ENCODE measurements at places on chromosomes 16 and 17.

DNA sequence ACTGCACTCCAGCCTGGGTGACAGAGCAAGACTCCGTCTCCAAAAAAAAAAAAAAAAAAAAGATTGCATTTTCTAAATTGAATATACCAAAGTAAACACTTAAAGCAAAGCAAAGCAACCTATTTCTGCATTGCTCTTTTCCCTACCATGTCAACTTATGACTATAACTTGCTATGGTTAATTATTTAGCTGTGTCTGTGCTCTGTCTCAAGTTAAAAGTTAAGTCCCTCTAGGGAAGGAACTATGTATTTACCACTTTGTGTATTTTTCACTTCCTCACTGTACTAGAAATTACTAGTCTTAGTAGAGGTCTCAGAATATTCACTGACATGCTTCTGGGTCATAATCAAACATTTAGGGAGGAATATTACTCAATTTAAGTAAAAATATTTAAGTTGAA, 711.7 kb upstream of the SOX9 start:
- no peak for DNase-seq

DNA sequence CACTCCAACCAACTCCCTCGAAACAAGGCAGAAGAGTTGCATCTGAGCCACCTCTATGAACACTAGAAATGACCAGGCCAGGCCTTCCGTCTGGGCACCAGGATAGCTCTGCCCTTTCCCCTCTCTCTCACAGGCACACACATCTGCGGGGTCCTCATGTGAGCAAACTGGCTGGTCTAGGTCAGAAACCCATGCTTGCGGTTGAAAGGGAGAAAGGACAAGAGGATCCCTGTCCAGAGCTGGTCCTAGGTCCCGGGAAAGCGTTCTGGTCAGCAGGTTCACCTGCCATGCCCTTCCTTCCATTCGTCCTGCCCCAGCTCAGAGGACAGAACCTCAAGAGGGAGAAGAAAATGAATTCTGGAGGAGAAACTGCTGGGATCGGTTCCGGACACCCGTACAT, 2.7 kb downstream of the MNT start:
- DNase-seq, result no peak

- DNase-seq, result no peak
These were observed 6.9 kb upstream of the C16orf78 start for GRCh38 chr16:49366669-49367068.

DNA sequence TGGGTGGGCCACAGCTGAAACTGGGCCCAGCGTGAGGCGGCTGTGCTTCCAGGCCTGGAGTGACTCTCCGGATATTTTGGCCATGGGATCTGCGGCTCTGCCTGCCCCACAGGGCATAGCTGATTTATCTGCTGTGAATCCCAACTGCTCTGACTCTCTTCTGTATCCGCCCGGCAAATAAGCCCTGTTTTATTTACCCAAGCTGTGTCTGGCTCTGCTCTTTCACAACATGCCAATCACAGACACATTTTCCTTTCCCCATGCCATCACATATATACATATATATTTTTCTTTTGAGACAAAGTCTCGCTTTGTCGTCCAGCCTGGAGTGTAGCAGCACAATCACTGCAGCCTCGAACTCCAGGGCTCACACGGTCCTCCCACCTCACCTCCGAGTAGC, 33.3 kb downstream of the GTF3C1 start:
- no peak for DNase-seq

GRCh38 chr17:82101767-82102679, 4.0 kb upstream of the FASN start:
- DNase-seq, result no peak

GRCh38 chr16:70735141-70735979, 49.5 kb upstream of the MTSS2 start:
- no peak for DNase-seq

GRCh38 chr16:16937576-16937975, 533.2 kb downstream of the XYLT1 start:
- DNase-seq, result no peak

DNA sequence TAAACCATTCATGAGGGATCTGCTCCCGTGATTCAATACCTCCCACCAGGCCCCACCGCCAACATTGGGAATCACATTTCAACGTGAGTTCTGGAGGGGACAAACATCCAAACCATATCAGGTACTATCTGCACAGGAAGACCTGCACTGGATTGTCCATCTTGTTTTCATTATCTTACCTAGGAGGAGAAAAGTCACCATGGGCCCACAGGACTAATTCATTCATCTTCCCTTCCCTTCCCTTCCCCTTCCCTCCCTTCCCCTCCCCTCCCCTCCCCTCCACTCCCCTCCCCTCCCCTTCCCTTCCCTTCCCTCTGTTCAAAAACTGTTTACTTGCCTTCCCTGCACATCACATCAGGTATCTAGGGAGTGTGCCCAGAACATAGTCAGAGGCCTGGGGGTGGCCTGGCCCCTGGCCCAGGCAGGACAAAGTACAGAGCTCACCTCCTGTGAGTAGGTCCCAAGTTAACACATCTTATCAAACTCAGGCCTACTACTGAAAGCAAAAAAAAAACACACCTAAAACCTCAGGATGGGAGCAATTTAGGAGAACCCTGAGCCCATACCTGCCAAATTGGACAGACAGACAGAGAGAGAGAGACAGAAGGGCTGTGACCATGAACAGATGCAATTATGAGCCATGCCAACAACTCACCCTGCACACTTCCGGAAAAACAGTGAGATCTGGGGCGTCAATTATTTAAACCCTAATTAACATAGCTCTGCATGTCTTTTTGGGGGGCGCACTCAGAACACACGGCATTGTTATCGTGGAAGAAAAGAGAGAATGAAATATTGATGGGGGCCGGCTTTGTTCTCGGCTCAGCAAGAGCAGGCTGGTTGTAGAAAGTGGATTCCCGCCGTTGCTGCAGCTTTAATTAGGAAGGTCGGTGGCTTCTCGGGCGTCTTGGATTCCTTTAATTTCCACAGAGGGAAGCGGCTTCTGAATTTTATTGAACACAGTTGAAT, 151.2 kb downstream of the IRX5 start:
- no peak for DNase-seq

GRCh38 chr17:29566473-29567303, at the start of gene ABHD15:
Gene ABHD15 (minus strand): TSS chr17:29567037. CDS start chr17:29566966, 71 bp downstream.
- no peak for DNase-seq

- peak; percentile 4 for DNase-seq
These were observed at the start of gene PRKCB for GRCh38 chr16:23835390-23836077. Gene PRKCB (plus strand): TSS chr16:23835983.

DNA sequence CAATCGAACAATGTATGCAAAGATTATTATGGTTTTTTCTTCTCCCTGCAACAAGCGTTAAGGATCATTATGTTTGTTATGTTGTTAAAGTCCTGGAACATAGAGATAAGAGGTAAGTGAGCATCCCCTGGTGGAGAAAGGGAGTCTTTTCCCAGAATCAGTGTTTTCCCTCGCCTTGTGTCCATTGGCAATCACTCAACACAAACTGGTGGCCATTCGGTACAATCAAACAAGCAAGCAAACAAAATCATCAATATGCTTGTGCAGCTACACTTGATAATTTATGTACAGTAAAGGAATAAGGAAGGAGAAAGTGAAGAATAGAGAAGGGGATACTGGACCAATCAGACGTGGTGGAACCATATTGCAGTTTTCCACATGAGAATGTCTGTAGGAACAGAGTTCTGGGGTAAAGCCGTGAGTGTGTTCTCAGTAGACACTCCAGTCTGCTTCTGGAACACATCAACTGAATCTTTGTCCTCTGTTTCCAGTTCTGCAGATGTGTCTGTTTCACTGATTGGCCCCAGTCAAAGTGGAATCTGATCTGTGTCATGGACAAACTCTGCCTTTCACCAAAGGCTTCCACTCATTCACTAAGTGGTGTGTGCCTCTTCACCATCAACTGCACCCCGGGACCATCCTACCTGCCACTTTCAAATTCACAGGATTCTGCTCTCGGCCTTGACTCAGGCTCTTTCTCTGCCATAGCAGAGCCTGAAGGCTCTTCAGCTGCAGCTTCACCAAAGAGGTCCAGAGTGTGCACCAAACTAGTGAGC, 169.5 kb downstream of the AHSP start:
- no peak for DNase-seq

- no peak for DNase-seq
These were observed 43.6 kb downstream of the TEX14 start for GRCh38 chr17:58648236-58648635.

- DNase-seq, result no peak
These were observed 9.8 kb downstream of the HLF start for GRCh38 chr17:55274355-55275255.

GRCh38 chr16:86033016-86033474, 134.1 kb downstream of the IRF8 start:
- no peak for DNase-seq

- DNase-seq, result no peak
These were observed 41.4 kb downstream of the VPS53 start for GRCh38 chr17:673200-673681.

GRCh38 chr17:82490512-82491195, 28.9 kb upstream of the FOXK2 start:
- DNase-seq, result peak; percentile 67

- peak; percentile 34 for DNase-seq
These were observed 46.1 kb upstream of the BPTF start for GRCh38 chr17:67779098-67779672.

DNA sequence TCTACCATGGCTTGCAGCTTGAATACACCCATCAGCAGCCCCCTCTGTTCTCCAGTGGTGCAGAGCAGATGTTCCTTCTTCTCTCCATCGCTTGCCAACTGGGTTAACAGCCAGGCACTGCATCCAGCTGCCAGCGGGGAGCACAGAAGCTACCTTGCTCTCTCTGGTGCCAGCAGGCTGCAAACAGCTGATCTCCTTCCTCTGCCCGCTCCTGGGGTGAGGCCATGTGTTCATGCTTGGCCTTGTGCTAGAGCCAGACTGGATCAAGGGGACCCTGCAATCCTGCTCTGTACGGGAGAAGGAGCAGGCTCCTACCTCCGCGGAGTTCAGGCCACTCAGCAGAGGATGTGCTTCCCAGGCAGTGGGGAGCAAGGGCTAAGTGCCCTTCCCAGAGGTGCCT, 24.1 kb upstream of the ENGASE start:
- no peak for DNase-seq

DNA sequence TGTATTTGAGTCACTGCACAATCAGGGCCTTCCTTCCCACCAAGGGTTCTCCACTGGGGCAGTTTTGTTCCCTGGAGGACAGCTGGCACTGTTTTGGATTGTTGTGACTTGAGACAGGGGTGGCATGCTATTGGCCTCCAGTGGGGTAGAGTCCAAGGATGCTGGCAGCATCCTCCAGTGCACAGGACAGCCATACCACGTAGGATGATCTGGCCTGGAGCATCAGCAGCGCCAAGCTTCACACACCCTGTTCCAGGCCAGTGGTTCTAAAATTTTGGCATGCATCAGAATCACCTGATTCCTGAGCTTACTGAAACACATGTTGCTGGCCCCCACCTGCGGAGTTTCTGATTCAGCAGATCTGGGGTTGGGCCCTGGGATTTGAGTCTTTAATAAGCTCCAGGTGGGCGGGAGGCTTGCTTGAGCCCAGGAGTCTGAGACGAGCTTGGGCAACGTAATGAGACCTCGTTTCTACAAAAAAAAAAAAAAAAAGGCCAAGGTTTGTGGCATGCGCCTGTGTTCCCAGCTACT, 83.2 kb downstream of the MGAT5B start:
- no peak for DNase-seq

DNA sequence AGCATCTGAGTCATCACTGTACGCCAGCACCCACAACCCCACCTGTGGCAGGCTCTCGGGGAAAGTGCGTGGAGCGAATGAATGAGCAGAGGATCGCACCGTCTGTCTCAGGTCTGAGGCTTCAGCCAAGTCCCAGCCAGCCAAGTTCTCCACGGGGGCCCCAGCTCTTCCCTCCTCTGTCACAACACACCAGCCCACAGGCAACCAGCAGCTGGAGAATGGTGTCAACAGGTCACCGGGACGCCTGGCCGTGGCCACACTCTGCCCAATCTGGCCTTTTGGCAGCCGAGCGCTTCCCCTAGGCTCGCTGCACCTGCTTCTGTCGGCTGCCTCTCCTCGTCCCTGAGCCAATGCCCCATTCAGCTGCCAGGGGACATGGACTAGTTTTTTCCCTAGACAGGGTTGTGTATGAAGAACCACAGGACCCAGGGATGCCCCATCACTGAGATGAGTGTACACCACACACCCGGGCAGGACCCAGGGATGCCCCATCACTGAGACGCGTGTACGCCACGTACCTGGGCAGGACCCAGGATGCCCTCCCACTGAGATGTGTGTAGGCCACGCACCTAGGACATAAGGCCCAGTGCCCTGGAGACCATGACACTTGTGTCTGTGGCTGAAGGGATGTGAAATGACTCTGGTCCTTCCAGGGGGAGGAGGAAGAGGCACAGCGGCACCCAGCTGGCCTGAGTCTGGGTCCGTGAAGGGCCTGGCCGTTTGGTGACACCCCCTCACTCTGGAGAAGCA, 52.8 kb downstream of the ABR start:
- no peak for DNase-seq

GRCh38 chr17:77364381-77364911, 223.7 kb downstream of the SEC14L1 start:
- no peak for DNase-seq

DNA sequence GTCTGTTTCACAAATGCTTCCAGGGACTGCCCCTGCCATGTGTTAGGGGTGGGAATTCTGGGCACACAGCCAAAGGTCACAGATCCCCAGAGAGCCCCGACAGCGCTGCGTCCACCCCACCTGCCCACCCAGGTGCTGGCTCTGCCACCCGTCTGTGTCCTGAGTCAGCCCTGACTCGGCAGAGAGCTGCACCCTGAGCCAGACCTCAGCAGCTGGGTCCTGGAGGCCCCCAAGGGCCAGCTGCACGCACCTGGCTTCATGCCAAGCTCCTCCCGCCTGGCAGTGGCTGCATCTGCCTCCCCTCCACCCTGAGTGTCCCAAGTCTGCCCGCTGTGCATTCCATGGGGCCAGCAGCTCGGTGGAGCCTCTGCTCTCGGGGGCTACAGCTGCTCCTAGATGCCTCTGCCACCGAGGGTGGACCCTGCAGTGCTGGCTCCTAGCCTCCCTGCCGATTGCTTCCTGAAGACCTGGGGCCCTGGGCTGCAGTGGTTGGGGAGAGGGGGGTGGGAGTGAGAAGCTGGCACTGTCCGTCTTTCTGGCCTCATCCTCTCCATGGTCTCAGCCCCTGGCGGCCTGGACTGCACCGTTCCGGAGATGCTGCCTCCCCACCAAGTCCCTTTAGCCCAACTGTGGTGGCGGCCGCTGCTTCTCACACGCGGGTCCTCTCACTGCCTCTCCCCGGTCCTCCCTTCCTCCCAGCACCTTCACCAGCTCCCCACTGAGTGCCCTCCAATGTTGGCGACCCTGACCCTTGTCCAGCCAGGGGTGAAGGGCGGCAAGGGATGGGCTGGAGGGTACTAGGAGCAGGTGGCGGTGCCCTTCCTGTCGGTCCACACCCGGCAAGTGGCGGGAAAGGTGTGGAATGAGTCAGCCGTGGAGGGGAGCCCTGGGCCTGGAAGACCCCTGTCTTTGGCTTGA, 3.0 kb downstream of the SECTM1 start:
- peak; percentile 76 for DNase-seq

DNA sequence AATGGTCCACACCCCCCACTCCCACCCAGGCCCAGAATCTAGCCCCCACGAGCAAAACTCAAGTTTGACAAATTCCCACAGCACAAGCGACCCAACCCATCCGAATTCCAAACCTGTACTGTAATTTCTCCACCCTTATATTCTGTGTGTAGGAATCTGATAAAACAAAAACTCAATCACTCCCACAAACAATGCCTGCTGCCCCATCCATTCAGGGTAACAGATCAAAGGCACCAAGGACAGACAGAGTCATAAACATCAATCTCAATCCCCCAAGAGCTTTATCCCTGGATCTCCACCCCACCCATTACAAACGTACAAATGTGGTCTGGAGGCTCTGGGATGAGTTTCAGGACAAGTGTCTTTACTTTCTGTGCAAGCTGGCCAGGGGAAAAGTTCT, 157.8 kb downstream of the AXIN2 start:
- no peak for DNase-seq

- DNase-seq, result no peak
These were observed 56.8 kb downstream of the SLC47A1 start for GRCh38 chr17:19590451-19590850.

All from NCI-H187 (cell line).